ENCODE measurements at places on chromosomes 13 and 19. TPM values are rescaled to one million over a fixed set of nuclear protein-coding genes. Genes with fewer than 3 reads are reported as not detected.
A peak's percentile ranks its signal among the peaks of the same experiment; 100 is the strongest.

- no peak for DNase-seq
Measured at GRCh38 chr13:33874871-33875270, 56.9 kb downstream of the RFC3 start.

DNA sequence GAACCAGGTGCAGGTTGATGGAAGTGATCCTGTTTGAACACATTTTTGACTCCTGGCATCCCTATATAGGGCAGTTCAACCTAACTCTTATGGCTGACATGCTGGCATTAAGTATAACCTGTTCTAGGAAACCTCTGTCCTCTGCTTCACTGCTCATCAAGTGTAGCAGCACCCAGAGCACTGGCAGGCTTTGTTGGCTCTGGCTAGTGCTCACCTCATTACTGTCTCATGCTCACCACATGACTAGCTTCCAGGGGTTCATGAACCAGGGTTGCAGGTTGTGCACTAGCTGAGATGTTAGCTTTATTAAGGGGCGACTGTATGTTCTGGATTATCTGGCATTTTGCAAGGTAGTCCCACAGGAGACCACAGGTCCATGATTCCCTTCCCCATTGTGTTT lies 63.6 kb downstream of the B3GLCT start:
- no peak for DNase-seq

GRCh38 chr13:60642552-60642951 lies 245.5 kb downstream of the TDRD3 start:
- DNase-seq: no peak

GRCh38 chr13:99258946-99259345 lies 767 bp upstream of the GPR18 start:
- DNase-seq: peak; percentile 36

DNA sequence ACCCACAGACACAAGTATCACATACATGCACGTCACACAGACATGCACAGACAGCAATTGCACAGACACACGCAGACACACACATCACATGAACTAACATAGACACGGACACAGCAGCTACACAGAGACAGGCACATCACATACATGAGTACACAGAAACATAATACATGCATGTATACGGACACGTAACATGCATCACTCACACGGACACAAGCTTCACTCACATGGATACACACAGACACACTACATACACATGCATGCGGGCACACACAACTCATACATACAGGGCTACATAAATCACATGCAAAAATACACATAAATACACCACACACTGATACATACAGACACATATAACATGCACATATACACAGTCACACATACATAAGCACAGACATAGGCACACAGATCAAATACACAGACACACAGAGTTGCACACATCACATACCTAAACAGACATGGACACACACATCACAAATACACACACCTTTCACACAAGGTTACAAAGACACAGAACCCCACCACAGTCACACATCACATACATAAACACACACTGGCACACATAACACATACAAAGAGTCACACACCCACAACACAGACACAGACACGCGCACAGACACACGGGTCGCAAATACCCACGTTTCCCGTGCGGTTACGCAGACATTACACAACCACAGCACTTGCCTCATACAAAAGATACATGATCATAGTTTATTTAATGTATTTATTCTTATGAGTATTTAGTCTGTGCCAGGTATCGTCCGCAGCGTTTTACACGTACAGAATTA lies 1.1 kb upstream of the LMTK3 start:
- DNase-seq: no peak

- DNase-seq: no peak
Measured at GRCh38 chr13:106795847-106796246, 227.9 kb upstream of the ARGLU1 start.

- DNase-seq: no peak
Measured at GRCh38 chr13:22062478-22063205, 391.8 kb downstream of the FGF9 start.

SIGLEC7 gene
- 0.68 TPM for total RNA-seq

PGLYRP1 gene
- total RNA-seq: not detected

KANK3 gene
- 1.8 TPM for total RNA-seq
